Islet precursor cell (in vitro differentiated cells): ENCODE measurements at places on chromosomes 3 and 15.

DNA sequence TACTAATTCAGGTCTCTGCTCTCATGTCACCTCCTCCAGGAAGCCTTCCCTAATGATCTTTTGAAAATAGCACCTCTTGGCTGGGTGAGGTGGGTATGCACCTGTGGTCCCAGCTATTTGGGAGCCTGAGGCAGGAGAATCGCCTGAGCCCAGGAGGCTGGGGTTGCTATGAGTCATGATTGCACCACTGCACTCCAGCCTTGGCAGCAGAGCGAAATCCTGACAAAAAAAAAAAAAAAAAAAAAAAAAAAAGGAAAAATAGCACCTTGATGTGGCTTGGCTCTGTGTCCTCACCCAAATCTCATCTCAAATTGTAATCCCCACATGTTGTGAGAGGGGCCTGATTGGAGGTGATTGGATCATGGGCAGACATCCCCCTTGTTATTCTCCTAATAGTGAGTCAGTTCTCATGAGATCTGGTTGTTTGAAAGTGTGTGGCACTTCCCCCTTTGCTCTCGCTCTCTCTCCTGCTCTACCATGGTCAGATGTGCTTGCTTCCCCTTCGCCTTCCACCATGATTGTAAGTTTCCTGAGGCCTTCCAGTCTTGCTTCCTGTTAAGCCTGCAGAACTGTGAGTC lies 11.2 kb upstream of the RNU6-1 start:
- DNase-seq, result peak; percentile 75

DNA sequence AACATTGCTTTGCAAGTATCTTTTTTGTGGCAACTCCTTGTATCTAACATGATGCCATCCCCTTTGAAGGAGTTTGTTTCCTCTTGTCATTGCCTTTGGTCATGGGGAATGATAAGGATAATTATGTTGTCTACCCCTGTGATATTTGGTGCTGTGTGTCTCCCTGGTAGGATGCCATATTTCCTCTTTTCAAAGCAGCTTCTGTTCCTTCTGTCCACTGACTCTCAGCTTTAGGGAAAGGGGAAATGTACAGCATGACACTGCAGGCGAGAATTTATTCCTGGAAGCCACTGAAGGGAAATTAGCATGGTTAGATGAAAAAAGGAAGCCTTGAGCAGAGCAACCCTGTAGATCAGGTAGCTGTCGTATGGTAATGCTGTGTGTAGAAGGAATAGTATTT lies 576.7 kb downstream of the CADM2 start:
- no peak for DNase-seq

DNA sequence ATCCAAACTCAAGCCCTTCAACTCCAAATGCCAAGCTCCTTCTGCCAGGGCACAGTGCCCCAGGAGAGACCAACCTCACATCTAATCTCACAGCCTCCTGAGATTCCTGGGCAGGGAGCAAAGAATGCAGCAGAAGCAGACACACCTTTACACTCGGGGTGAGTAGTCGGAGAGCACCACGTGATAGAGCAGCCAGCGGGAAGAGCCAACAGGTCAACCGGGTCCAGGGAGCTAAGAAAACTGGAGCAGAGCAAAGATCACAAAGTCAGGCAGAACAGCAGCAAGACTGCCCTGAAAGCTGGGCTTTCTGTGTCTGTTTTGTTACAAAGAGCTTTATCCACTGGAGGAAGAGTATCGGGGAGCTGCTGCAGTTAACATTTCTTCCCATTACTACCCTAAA lies 4.2 kb downstream of the B3GALNT1 start:
- no peak for DNase-seq

- peak; percentile 56 for DNase-seq
These were observed 3.7 kb downstream of the PBRM1 start for GRCh38 chr3:52682016-52682415.

- DNase-seq, result peak; percentile 7
These were observed 8.8 kb downstream of the CACNA1D start for GRCh38 chr3:53503195-53503594.

DNA sequence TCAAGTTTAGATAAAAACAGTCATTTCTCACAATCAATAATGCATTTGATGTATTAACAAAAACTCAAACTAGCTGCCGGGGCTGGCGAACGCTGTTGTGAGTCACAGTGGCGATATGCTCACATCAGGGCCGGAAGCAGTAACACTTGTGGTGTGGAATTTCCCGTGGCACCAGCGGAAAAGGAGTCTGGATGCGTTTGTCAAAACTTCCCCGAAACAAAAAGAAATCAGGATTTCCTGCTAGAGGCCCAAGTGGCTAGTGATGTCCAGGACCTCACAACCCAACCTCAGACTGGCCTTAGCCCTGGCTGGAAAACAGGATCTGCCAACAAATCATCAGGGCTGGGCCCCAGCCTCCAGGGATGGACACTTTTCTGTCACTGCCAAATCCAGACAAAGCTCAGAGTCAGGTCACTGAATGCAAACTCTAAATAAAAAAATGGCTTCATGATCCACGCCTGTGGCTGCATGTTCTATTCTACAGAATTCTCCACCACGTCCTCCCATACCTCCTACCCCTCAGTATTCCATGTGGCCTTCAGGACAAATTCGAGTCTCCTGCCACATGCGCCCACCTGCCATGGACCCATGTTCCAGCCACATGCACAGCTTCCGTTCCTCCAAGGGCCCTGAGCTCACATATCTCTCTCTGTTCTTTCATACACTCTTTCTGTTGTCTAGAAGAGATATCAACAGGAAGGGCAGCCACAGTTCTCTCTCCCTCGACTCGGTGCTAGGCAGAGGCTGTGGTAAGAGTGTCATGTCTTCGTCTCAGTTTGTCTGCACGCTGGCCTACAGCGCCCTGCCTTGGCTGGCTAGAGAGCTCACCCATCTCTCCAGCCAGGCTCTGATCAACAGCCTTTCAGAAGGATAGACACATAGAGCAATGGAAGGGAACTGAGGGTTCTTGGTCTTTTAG lies 35.4 kb downstream of the EHD4 start:
- DNase-seq, result no peak

- peak; percentile 45 for DNase-seq
These were observed 50.4 kb upstream of the PCSK6 start for GRCh38 chr15:101539930-101540329.

DNA sequence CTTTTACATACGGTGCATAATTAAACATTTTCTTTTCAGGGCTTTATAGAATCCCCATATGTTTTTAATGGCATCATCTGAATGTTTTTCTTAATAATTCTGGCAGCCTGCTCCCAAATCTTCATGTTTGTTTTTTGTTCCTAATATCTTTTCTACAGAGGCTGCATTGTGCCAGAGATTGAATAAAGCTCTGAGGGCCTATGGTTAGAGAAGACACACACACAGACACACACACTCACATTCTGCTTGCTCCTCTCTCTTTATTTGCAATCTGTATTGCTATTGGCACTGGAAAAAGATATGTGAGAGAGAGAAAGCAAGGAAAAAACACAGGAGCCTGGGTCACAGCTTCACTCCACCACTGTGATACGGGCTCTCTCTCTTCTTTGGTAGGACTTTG lies 136.0 kb downstream of the MECOM start:
- DNase-seq, result no peak

DNA sequence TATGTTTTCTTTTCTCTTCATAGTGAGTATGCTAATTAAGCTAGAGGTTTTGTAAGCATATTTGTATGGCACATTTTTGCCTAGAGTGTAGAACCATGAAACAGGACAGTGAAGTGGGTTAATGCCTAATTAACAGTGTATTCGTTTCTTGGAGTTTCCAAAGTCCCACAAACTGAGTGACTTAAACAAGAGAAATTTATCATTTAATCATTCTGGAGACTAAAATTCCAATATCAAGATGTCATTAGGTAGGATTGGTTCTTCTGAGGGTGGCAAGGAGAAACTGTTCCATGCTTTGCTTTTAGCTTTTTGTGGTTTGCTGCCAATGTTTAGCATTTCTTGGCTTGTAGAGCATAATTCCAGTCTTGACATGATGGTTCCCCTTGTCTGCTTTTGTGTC lies 734.2 kb downstream of the NAALADL2 start:
- no peak for DNase-seq

DNA sequence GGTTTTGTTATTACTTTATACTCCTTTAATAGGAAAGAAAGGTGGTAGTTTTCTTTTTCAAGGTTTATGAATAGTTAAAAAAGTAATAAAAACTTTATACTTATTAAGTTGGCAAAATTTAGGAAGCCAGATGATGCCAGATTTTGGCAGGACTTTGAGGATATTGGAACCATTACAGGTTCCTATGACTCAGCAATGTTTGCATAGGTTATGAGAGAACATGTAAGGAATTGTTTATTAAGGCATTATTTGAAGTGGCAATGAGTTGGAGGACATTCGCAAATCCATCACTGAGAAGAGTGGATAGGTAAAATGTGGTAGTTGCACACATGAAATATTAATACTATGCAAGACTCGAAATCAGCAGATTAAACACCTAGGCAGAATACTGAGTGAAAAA lies 29.9 kb downstream of the CDAN1 start:
- no peak for DNase-seq

DNA sequence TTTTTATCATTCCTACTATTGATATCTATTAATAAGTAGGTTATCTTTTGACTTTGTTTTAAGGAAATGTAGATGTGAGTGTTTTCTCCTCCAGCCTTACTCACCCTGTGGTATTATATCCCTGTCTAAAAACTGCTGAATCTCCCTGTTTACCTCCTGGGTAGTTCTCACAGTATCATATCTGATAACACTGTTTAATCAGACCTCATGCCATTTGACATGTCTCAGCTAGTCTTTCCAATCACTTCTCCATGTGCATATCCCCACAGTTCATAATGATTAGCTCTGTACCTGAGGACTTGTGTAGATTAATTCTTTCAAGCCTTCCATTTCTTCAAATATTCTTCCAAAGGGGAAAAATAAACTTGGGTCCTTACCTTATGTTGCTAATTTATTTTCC lies 30.7 kb downstream of the DUOX2 start:
- DNase-seq, result no peak

DNA sequence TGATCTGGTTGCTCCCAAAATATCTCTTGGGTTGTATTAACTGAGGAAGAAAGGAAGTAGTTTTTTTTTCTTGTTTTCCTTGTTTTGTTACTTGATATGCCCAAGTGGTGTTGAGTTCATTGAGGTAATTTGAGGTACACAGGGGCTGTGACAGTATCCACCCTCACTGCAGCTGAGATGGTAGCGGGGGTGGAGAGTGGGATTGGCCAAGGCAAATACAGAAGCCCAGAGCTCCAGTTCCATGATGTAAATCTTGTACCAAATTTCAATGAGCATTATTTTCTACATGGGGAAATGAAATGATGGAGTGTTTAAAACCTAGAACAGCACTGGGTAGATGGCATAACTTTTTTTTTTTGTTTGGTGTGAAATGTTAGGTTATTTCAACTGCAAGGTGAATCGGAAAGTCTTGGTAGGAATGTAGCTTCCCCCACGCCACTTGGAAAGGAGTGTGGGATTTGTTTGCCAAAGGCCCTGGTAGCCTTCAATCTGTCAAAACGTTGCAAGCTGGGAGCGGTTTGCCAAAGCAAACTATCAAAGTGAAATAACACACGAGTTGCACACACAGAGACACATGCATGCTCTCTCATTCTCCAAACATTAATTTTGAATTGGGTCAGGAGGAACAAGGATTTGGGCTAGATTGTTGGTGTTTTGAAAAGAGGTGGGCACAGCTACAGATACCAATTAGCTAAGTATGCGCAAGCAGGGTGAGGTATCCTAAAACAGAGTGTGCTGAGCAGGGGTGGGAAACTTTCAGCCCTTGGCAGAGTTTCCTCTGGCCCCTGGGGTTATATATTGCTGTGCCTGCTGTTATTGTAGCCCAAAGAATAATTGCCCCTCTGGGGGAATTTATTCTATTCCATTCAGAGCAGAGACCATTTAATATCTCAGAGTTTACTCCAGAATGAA lies 34.6 kb downstream of the THSD4 start:
- DNase-seq, result no peak

DNA sequence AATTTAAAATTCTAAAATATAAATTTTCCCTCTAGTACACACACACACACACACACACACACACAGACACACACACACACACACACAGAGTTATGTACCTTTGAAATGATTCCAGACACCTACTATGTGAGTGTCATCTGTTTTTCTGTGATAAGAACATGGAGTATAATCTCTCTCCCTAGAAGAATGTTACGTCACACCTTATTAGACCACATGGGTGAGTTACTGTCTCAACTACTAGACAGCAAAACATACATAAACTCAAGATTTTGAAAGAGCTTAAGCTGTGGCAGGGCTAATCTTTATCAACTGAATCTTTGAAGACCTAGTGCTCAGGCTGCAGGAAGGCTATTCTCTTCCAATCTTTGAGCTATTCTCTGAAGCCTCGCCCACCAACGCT lies 385.9 kb upstream of the BCHE start:
- no peak for DNase-seq

GRCh38 chr3:40377822-40378221 lies 9.2 kb upstream of the ENTPD3 start:
- DNase-seq, result no peak

GRCh38 chr3:174397848-174398247 lies 461.3 kb upstream of the NAALADL2 start:
- no peak for DNase-seq

GRCh38 chr3:102017784-102018183 lies 168.5 kb downstream of the NFKBIZ start:
- DNase-seq, result no peak

GRCh38 chr3:159634483-159634882 lies 354.2 kb upstream of the IL12A start:
- DNase-seq, result peak; percentile 64

DNA sequence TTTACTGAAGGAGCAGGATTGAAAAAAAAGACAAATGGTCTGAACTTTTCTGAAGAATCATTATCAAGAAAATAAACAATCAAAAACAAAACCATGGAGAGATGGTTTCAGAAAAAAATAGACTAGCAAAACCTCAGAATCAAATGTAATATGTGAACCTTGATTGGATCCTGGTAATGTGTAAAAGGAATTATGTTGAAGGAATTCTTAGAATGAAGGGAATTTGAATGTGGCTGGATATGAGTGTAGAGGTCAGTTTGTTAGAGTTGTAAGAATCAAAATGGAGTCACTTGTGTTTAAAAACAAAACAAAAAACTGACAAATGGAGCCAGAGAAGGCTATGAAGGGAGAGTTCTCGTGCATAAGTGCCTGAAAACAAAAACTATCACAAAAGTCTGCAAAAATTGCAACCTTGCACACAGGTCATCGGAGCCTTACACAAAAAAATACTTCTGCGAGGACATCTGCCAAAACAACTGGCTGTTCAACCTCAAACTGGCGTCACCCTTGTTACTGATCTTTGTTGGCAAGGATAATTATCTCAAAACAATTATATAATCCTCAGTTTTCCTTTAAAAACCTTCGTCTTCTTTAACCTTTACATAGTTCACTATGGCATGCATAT lies 19.1 kb upstream of the ATP13A3 start:
- DNase-seq, result no peak

- DNase-seq, result peak; percentile 78
These were observed 6.7 kb upstream of the SRP14 start for GRCh38 chr15:40045572-40046217.

- DNase-seq, result no peak
These were observed 23.2 kb downstream of the SPTBN5 start for GRCh38 chr15:41870689-41871081.

- DNase-seq, result no peak
These were observed 147.0 kb downstream of the NECTIN3 start for GRCh38 chr3:111218615-111219014.
